HCT116 (cell line): ENCODE measurements at places on chromosomes 2 and 18. TPM values are rescaled to one million over a fixed set of nuclear protein-coding genes. Genes with fewer than 3 reads are reported as not detected.

Gene NETO1
- total RNA-seq = not detected

Gene DCDC2C
- total RNA-seq = not detected

Gene GPAT2
- total RNA-seq = 54.2 TPM

Gene CFC1B
- not detected for total RNA-seq

Gene CD226
- 1.2 TPM for total RNA-seq

Gene DSG4
- total RNA-seq = 0.07 TPM
